HAP-1 (cell line): ENCODE measurements at places on chromosomes 2 and 18.

GRCh38 chr2:46701152-46701551 is 214.5 kb downstream of the MCFD2 start:
- DNase-seq: peak; percentile 60

DNA sequence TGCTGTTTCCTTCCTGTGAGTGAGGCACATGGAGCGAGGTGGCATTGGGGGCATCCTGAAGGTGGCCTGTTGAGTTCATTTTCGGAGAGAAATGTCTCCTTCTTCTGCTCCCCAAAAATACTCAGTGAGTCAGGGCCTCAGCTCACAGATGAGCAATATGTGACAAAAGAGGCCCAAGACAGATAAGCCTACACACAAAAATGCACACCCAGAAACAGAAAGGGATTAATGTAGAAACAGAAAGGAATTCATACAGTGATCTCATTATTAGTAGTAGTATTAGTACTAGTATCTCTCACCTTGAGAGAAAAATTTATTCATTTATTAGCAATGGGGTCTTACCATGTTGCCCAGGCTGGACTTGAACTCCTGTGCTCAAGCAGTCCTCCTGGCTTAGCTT is 5.1 kb downstream of the GPR75 start:
- DNase-seq: no peak

- no peak for DNase-seq
Measured at GRCh38 chr2:218435003-218435982, 16.4 kb downstream of the VIL1 start.

DNA sequence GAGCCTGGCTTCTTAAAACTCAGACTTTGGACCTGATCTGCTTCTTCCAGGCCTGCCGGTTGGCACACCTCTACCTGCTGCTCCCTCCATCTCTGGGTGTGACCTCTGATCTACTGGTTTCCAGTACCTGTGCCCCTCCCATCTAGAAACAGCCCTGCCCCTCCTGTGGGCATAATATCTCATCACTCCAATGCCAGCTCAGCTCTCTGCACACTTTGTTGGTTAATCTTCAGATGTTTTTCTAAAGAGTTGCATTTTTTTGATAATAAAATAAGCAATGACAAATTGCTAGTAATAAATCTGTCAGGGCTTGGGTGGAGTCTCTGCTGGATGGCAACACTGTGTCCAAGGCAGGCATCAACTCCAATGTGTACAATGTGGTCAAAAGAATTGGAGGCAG is 89.6 kb upstream of the PPP1CB start:
- no peak for DNase-seq

DNA sequence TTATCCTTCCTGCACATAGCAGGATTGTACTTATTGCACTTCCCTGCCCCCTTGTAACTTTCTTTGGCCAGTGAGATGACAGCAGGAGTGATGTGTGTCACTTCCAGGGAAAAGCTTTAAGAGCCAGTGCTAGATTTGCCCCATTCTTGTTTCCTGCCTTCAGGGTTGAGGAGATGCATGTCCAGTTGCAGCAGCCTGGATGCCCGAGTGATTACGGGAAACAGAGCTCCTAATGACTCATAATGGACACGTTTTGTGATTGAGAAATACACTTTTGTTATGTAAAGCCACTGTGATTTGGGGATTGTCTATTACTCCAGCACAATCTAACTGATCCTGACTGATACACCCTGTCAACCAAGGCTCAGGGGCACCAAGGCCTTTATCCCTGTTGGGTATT is 5.0 kb upstream of the TET3 start:
- peak; percentile 37 for DNase-seq

DNA sequence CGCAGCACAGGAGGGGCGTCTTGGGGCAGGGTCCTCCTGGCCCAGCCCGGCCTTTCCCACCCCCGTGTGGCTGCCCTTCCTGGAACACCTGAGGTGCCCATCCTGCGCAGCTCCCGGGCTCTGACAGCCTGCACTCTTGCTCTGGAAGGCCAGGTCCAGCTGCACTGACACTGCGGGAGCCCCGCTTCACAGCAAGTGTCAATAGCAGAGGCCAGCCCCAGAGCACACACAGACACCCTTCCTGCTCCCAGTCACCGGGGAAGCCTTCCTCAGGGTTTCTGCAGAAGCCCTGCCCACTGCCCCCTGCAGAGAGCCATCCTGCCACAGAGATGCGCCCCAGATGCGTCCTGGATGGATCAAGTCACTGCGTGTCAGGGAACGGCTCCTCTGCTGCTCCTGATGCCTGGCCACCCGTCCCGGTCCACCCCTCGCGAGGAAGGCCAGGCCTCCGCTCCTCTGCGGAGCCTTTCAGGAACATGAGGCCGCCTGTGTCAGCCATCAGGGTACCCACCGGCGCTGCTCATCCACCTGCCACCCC is 519.2 kb upstream of the MYT1L start:
- no peak for DNase-seq

DNA sequence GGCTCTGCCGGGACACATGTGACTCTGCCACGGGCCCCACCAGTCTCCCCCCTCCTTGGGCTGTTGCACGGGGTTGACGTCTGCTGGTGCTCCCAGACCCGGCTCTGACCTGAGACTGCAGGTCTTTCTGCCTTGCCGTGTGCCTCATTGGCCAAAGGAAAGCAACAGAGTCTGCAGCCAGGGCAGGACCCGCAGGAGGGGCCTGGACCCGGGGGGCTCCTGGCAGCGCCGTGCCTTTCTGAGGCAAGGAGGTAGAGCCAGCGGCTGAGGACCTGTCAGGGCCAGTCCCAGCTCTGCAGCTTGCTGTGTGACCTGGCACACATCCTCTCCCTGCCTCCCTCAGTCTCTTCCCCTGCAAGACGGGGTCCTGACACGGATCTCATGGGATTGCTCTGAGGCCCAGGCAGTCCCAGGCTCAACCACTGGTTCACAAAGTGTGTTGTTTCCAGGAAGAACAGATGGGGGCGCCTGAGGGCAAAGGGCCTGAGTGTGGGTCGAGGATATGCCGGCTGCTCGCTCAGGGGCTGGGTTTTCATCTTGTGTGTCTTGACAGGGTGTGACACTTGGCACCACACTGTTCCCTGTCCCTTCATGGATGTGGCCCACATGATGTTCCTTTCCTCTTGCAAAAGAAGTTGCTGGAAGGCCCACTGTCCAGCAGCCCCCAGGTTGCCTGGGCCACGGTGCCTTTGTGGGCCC is 9.0 kb downstream of the CAPN10 start:
- peak; percentile 72 for DNase-seq

GRCh38 chr2:112936927-112937232 is 25.9 kb downstream of the IL37 start:
- no peak for DNase-seq

DNA sequence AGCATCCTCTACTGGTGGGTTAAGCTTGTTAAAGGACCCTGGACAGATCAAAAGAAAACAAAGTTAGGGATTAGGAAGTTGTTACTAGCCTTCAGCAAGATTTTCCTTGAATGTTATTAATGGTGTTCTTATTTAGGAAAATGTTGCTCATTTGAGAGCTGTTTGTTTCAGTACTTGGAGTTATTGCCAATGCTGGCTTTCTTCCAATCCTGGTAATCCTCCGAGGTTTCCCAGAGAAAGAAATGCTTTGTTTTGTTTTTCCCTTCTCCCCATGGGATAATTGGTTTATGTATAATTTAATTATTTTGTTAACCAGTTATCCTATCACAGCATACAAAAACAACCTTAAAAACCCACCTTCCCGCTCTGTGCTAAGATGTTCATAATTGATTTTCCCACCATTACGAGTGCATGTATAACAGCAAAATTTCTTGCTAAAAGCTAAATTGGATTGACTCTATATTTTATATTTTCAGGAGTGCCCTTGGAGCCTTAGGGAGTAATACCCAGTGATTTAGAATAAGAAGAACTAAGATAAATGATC is 79.8 kb downstream of the MGAT5 start:
- no peak for DNase-seq

- no peak for DNase-seq
Measured at GRCh38 chr2:29272311-29272710, 157.1 kb downstream of the CLIP4 start.

- no peak for DNase-seq
Measured at GRCh38 chr2:195626507-195626906, 30.5 kb upstream of the SLC39A10 start.

- no peak for DNase-seq
Measured at GRCh38 chr2:206615417-206616089, 26.7 kb upstream of the FAM237A start.

GRCh38 chr18:68147728-68148127 is 567.2 kb downstream of the TMX3 start:
- no peak for DNase-seq

GRCh38 chr2:122643725-122644329 is 888.4 kb downstream of the TSN start:
- no peak for DNase-seq

- peak; percentile 31 for DNase-seq
Measured at GRCh38 chr2:150548527-150548926, 61.1 kb upstream of the RND3 start.

GRCh38 chr2:96489261-96489660 is 15.9 kb downstream of the NEURL3 start:
- no peak for DNase-seq

- DNase-seq: no peak
Measured at GRCh38 chr18:74733598-74733997, 135.9 kb downstream of the ZNF407 start.

DNA sequence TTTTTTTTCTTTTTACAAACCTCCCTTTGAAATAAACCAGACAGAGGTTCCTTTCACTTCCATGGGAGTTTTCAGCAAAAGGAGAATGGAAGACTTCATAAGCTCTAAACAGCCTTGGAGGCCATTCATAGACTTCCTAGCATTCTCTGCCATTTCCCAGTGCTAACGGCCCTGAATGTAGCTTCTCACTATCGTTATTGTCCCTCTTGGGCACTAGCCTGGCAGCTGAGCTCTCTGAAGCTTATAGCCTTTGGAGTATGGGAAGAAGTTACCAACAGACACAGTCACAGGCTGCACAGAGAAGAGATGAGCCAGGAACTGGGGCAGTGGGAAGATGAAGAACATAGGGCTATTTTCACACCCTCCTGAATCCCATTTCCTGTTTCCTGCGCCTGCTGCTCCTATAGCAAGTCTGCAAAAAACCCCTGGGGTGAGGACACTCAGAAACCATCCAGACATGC is 29.1 kb upstream of the EPC2 start:
- DNase-seq: no peak

DNA sequence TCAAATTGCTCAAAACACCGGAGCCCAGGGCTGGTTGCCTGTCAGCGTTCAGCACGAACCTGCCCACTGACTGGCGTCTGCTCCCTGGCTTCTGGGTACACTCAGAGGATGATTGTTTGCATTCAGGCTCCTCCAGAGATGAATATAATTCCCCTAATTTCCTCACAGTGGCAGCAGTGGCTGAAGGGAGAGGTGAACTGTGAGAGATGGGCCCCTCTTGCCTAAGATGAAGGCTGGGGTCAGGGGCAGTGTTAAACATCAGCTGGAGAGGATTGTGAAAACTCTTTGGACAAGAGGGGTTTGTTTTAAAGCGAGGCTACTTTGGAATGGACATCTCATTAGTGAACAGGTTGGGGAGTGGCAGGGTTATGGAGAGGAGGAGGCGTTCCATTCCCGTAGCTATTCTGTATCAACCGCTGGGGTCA is 31.0 kb downstream of the TCF7L1 start:
- DNase-seq: no peak

- DNase-seq: no peak
Measured at GRCh38 chr2:114546531-114546930, 104.1 kb downstream of the DPP10 start.

- DNase-seq: no peak
Measured at GRCh38 chr2:28664120-28664842, 87.3 kb upstream of the PPP1CB start.

- no peak for DNase-seq
Measured at GRCh38 chr2:173370198-173370597, 15.5 kb downstream of the CDCA7 start.

DNA sequence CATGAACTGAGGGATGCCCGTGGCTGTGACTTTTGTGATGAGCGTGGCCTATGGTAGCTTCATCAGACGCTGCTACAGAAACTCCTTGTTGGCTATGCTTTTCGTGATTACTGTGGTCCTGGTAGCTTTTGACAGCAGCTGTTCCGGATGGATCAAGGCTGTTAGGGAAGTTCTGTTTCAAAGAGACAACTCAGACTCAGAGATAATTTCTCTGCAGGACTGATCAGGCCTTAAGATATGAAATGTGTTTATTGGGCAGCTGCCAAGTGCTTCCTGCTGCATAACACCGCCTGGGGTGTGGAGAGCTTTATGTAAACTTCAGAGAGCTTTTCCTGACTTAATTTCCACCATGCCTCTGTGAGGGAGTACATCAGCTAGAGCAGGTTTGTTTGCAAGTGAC is 243.8 kb downstream of the TSN start:
- no peak for DNase-seq
